ENCODE measurements at places on chromosomes 5 and 9. TPM values are rescaled to one million over a fixed set of nuclear protein-coding genes. Genes with fewer than 3 reads are reported as not detected.

The FAM153A gene
- polyA plus RNA-seq = 0.49 TPM

The ZNG1C gene
- polyA plus RNA-seq = 8.2 TPM

The NPDC1 gene
- polyA plus RNA-seq = 44.1 TPM

The ZNF366 gene
- 4.0 TPM for polyA plus RNA-seq

The FAM200C gene
- polyA plus RNA-seq = 12.2 TPM

The GABRA6 gene
- not detected for polyA plus RNA-seq

The LIFR gene
- 48.9 TPM for polyA plus RNA-seq

The PCDHB2 gene
- polyA plus RNA-seq = 4.4 TPM

The RNF183 gene
- not detected for polyA plus RNA-seq

The WDR31 gene
- polyA plus RNA-seq = 2.3 TPM

The MAP1B gene
- polyA plus RNA-seq = 21.4 TPM

The RBM22 gene
- 43.8 TPM for polyA plus RNA-seq

The RLN2 gene
- polyA plus RNA-seq = 0.61 TPM

The ZNF483 gene
- polyA plus RNA-seq = 1.5 TPM
